ENCODE measurements at places on chromosomes 2 and 18.
A peak's percentile ranks its signal among the peaks of the same experiment; 100 is the strongest.

- H3K36me3 ChIP-seq = no peaks in the 10 kb centered on the region
- DNase-seq = no peak
- H3K27me3 ChIP-seq = peaks cover 36% of the 10 kb centered on the region
- no peak overlapping the region for H3K27ac ChIP-seq
- H3K4me1 ChIP-seq = no peaks in the 10 kb centered on the region
- no peak overlapping the region for H3K4me3 ChIP-seq
Observed at GRCh38 chr18:47283476-47283875, 32.0 kb upstream of the SKOR2 start.

GRCh38 chr2:35784777-35785176 lies 570.8 kb upstream of the CRIM1 start:
- no peak overlapping the region for H3K27ac ChIP-seq
- no peak overlapping the region for H3K4me3 ChIP-seq
- no peaks in the 10 kb centered on the region for H3K36me3 ChIP-seq
- no peak for DNase-seq
- no peaks in the 10 kb centered on the region for H3K4me1 ChIP-seq

DNA sequence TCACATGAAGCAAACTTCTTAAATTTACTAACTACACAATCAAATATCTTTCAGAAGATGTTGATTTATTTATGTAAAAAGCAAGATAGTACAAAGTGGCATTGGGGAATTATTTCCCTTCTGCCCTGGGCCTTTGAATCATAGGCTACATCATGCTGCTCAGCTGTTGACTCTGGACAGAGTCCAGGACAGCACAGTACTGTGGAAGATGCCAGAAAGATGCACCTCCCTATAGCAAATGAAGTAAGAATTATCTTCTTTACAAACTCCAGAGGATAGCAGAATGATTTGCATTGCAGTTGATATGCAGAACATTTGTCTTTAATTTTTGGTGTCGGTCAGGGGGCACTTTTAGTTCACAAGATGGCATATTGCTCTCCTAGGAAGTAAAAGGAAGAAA lies 1354.5 kb upstream of the ZEB2 start:
- no peaks in the 10 kb centered on the region for H3K4me1 ChIP-seq
- no peak overlapping the region for H3K27ac ChIP-seq
- DNase-seq = no peak

GRCh38 chr2:1837458-1837857 lies 93.1 kb upstream of the PXDN start:
- DNase-seq = no peak
- no peak overlapping the region for H3K4me3 ChIP-seq
- H3K27ac ChIP-seq = no peak overlapping the region

GRCh38 chr18:38262661-38263060 lies 697.1 kb upstream of the CELF4 start:
- no peak for DNase-seq
- no peaks in the 10 kb centered on the region for H3K27me3 ChIP-seq
- no peaks in the 10 kb centered on the region for H3K4me1 ChIP-seq
- H3K36me3 ChIP-seq = no peaks in the 10 kb centered on the region
- H3K27ac ChIP-seq = no peak overlapping the region
- H3K4me3 ChIP-seq = no peak overlapping the region

- no peaks in the 10 kb centered on the region for H3K4me1 ChIP-seq
- no peaks in the 10 kb centered on the region for H3K27me3 ChIP-seq
- DNase-seq = no peak
- no peak overlapping the region for H3K27ac ChIP-seq
- H3K36me3 ChIP-seq = no peaks in the 10 kb centered on the region
Observed at GRCh38 chr2:24861500-24861899, 58.5 kb downstream of the ADCY3 start.

DNA sequence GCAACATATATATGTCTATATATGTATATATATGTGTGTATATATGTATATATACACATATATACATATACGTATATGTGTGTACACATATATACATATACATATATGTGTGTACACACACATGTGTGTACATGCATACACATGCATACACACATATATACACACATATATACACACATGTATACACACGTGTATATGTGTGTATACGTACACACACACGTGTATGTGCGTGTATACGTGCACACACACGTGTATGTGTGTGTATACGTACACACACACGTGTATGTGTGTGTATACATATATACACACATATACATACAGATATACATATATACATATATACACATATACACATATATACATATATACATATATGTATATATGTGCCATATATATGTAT lies 89.4 kb downstream of the SPHKAP start:
- H3K27ac ChIP-seq = no peak overlapping the region
- H3K27me3 ChIP-seq = no peaks in the 10 kb centered on the region
- no peaks in the 10 kb centered on the region for H3K36me3 ChIP-seq
- no peak overlapping the region for H3K4me3 ChIP-seq

GRCh38 chr2:212669761-212670160 lies 131.2 kb upstream of the ERBB4 start:
- DNase-seq = no peak
- H3K36me3 ChIP-seq = no peaks in the 10 kb centered on the region
- H3K4me3 ChIP-seq = no peak overlapping the region
- H3K27me3 ChIP-seq = no peaks in the 10 kb centered on the region
- no peak overlapping the region for H3K27ac ChIP-seq

DNA sequence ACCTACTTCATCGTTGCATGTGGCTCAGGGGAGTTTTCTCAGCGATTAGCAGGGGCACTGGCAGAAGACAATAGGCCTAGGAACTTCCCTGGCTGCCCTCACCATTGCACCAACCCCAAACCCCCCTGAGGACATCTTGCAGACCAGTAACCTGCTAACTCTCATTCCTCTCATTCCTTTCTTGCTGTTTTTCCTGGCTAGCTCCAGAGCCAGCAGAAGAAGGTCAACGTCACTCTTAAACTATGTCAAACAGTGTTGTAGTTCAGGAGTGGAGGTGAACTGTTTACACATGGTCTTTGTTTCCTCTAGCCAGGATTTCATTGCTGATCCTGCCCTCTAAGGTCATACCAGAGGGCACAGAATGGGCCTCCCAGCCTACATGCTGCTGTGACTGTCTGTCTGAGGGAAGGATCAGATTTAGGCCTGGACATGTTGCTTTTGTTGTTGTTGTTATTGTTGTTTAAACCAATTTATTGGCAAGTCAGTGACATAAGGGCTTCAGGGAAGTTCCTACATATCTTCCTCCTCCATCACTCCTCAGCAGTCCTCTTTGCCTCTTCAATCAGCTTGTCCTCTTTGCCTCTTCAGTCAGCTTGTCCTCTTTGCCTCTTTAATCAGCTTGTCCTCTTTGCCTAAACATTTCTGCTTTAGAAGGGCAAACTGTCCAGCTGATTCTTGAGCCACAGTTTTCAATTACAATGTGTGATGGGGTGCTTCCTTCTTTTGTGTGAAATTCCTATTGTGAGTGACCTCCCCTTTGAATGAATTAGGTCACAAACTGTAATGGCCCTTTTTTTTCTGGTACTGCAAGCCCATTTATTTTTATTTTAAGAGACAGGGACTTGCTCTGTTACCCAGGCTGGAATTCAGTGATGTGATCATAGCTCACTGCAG lies 471.9 kb upstream of the TNP1 start:
- DNase-seq = peak; percentile 88
- no peak overlapping the region for H3K4me3 ChIP-seq

DNA sequence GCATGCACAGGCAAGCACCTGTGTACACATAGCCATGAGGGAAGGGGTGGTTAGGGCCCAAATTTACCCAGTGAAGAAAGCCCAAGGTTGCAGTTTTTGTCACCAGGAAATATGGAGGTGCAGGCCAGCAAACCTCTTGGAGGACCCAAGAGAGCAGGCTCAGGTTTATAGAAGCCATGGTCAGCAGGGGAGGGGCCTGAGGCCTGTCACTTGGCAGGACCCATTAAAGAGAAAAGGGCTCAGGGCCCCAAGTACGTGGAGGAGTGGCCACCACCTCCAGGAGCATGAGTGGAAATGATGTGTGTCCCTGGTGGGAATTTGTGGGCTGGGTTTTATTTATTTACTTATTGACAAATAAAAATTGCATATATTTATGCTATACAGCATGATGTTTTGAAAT lies 192.9 kb downstream of the HAUS1 start:
- DNase-seq = peak; percentile 42
- peaks cover 61% of the 10 kb centered on the region for H3K4me1 ChIP-seq
- peak overlapping the region; percentile 53 for H3K27ac ChIP-seq
- H3K4me3 ChIP-seq = no peak overlapping the region

DNA sequence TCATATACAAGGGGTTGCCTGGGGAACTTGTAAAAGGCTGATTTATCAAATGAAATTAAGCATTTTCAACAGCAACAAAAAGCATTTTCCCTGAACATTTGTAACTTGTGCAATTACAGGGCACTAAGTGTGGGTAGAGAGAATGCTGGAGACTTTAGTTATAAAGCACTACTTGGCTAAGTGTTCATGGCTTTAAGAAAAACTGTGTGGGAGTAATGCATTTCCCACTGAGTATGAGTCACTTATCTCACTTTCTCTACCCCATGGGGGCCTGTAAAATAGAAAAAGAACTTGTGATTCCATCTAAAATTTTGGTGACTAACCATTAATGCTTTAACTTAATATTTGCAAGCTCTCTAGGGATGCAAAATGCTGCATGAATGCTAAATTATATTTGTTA lies 193.4 kb downstream of the CCDC102B start:
- H3K4me3 ChIP-seq = no peak overlapping the region
- no peaks in the 10 kb centered on the region for H3K27me3 ChIP-seq
- no peaks in the 10 kb centered on the region for H3K36me3 ChIP-seq
- H3K27ac ChIP-seq = no peak overlapping the region
- no peak for DNase-seq

DNA sequence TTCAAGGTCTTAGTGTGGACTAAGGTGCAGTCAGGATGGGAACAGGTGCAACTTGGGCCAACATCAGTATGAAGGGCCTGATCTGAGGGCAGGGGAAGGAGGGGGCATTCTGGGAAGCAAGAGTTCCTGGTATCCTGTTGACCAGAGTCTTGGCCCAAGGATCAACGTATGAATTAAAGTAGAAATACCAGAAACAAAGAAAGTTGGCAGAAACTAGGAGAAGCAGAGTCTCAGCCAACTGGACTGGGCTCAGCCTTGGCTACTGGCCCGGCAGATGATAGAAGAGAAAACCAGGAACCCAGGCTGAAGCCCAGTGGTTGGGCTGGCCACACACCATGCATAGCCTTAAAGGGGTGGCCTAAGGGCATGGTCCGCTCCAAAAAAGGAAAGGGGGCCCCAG lies 2.3 kb downstream of the CETN1 start:
- H3K4me3 ChIP-seq = no peak overlapping the region
- DNase-seq = no peak
- H3K27me3 ChIP-seq = peaks cover 74% of the 10 kb centered on the region
- H3K36me3 ChIP-seq = no peaks in the 10 kb centered on the region

DNA sequence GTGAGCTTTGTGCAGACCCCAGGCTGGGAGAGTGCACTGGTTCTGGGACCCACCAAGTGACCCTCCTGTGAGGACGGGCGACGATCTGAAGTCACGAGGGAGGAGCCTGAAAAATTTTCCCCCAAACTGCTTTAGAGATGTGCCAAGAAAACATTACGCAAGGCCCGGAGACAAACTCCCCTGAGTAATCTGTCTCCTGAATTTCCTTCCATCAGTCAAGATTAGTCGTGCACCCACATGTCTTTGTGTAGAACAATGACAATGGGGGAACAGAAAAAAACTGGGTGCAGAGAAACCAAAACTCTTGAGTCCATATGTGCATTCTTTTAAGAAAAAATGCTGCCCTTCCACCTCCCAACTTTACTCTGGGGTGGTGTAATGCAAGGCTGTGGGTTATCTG lies 12.6 kb upstream of the NCK2 start:
- no peak overlapping the region for H3K27ac ChIP-seq
- no peak for DNase-seq
- H3K4me1 ChIP-seq = no peaks in the 10 kb centered on the region
- no peaks in the 10 kb centered on the region for H3K36me3 ChIP-seq
- H3K27me3 ChIP-seq = peaks cover 11% of the 10 kb centered on the region

DNA sequence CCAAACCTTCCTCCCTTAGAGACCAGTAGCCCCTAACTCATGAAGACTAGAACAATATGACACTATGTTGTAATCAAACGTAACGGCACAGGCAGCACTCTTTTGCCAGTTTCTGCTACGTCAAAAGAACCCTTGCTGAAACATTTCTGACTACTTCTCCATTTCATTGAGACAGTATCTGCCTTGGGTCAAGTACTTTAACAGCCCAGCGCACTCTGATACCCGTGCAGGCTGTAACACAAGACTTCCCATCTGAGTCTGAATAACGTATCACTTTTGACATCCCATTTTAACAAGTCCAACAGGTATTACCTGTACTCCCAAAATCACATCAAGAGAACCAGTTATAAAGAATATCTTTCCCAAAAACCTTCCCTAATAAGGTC lies 38.4 kb downstream of the TBC1D8 start:
- peak overlapping the region; percentile 43 for H3K4me3 ChIP-seq
- peaks cover 13% of the 10 kb centered on the region for H3K36me3 ChIP-seq
- no peak for DNase-seq
- no peaks in the 10 kb centered on the region for H3K27me3 ChIP-seq

DNA sequence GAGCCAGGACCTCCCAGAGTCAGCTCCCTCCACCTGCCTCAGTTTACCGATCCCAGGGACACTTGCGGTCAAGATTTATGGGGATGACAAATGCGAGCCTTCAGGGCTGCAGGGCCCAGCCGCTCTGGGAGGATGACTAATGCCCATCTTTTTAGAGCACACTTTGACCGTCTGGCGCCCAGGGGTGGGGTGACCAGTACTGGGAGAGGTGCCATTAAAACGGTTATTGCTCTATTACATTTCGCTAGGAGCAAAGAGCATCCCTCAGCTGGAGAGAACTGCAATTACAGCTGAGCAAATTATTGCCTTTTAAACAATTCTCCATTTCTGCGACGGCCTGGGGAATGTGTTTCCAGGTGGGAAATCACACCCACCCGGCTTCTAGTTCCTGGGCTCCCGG lies 42.6 kb upstream of the HPCAL1 start:
- H3K27me3 ChIP-seq = no peaks in the 10 kb centered on the region
- H3K27ac ChIP-seq = no peak overlapping the region
- DNase-seq = no peak
- peaks cover 2% of the 10 kb centered on the region for H3K4me1 ChIP-seq

DNA sequence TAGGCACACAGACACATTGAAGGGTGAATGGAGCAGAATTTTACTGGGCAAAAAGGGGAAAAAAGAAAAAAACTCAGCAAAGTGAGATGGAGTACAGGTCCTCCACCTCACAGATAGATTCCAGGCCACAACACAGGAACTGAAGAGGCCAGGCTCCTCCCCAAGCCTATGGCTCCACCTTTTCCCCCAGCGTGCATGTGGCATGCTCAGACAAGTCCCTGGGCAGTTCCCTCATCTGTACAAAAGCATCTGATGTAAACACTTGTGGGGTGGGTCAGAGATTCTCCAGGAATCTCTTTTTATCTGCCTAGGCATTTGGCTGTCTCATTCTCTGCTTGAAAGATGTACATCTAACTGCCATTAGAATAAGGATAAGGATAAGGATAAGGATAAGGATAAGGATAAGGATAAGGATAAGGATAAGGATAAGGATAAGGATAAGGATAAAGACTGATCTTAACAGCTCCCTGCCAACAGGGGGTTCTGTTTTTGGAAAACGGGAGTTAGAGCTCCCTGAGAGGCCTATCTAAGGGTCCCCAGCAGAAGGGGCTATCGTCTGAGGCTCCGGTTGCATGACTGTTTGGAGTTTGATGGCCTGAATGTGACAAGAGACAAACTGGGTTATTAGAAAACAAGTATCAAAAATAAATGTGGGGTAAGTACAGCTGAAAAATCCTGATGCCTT lies 17.2 kb upstream of the ASXL3 start:
- H3K27me3 ChIP-seq = no peaks in the 10 kb centered on the region
- no peak overlapping the region for H3K27ac ChIP-seq
- no peak for DNase-seq
- H3K36me3 ChIP-seq = no peaks in the 10 kb centered on the region
- H3K4me1 ChIP-seq = no peaks in the 10 kb centered on the region
